Brain (organoid and tissue), 16 donors: ENCODE measurements at places on chromosomes 3 and 15.

GRCh38 chr3:14460342-14461005 lies 58.1 kb downstream of the SLC6A6 start:
- DNase-seq: no peak

DNA sequence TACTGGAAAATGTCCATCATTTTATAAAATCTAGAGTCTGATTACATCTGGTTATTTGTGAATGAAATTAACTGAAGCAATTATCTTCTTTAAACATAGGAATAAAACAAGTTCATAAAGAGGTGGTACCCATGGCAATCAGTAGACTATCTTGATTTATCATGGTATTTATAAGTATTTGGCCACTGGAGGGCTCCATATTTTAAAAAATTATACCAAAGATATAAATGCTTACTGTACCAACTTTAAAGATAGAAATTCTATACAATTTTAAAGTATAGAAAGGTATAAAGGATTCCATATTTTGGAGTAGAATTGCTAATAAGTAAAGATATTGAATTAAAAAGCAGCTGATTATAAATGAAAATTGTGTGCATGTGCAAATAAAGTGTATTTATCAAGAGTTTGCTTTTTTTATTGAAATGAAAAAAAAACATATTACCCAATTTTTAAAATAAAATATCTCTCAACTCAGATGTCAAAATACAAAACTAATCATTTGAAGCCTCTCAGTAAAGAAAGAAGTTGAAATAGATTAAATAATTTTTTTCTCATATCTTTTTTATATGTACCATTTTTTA lies 105.3 kb downstream of the BBX start:
- no peak for DNase-seq

DNA sequence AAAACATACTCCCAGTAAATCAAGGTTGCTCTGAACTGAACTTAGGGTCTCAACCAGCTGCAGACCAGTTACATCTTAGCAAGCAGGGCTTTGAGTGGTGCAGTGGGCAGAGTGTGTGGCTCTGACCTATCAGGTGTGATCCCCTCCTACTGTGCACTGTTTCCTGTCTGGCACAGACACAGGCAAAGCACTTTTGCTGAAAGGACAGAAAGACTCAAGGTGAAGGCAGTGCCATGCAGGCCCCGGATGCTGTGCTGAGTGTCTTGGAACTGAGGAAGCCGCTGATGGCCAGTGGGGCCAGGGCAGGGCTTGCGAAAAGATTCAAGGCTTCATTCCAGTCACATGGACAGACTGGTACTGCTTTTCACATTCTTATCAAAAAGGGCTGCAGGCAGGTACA lies 85.2 kb downstream of the CACNA1D start:
- DNase-seq: no peak

- DNase-seq: no peak
These were observed 16.1 kb downstream of the DNAJA4 start for GRCh38 chr15:78280319-78281072.

- DNase-seq: no peak
These were observed 75.4 kb downstream of the WWTR1 start for GRCh38 chr3:149582395-149582794.

GRCh38 chr3:8420612-8421011 lies 81.0 kb upstream of the LMCD1 start:
- no peak for DNase-seq

GRCh38 chr3:155497930-155498647 lies 204.6 kb upstream of the STRIT1 start:
- no peak for DNase-seq
